ENCODE measurements at places on chromosomes 7 and 10. TPM values are rescaled to one million over a fixed set of nuclear protein-coding genes. Genes with fewer than 3 reads are reported as not detected.

DNA sequence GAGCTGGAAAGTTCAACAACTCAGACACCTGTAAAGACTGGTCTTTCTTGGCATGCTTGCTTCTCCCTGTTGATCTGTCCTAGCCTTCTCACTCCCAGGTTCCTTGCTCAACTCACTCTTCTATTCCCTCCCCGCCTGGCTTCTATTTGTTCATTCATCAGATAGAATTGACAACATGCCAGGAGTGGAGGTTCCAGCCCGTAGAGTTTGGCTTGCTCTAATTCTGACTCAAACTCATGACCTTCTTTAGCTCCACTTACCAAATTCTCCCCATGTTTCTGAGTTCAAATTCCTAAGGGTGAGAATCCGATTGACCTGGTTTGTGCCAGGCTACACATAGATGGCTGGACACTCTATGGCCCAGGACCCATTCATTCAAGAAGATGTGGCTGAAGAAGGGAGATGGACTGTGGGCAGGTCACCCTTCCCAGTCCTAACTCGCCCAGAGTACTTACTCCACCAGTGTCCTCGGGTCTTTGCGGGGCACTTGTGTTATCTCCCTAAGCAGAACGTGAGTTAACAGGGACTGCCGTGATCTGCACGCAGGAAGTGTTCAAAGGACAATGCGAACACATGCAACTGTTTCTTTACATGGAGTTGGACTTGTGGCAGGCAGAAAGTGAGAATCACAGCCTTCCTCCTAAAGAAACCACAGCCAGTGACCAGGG, 4.0 kb upstream of the TMEM236 start:
- DNase-seq: no peak

DNA sequence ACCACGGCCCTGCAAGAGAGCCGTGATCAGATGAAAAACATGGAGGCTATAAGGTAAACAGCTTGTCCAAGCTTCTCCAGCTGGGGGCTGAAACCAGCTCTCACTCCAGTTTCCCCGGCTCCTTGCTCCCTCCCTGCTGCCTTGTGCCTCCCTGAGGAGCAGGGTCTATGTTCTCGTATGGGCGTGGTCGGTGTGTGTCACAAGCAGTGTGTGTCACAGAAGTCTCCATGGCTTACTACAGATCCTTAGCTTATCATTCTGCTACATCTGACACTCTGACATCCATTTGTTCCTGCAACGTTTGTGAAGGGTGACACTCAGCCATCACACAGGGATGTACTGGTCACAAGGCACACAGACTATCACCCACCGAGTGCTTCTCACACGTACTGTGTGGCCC, 54.6 kb downstream of the CSGALNACT2 start:
- DNase-seq: no peak

GRCh38 chr10:76185471-76186301, 754.3 kb downstream of the LRMDA start:
- no peak for DNase-seq

DNA sequence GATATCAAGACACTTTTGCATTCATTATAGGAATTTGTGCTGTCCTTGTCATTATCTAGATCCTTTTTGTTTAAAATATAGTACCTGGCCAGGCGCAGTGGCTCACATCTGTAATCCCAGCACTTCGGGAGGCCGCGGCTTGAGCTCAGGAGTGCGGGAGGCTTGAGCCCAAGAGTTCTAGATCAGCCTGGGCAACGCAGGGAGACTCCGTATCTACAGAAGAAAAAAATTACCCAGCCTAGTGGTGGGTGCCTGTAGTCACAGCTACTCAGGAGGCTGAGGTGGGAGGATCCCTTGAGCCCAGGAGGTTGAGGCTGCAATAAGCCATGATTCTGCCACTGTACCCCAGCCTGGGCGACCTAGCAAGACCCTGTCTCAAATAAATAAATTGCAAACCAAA, 621 bp upstream of the MORN4 start:
- DNase-seq: no peak

DNA sequence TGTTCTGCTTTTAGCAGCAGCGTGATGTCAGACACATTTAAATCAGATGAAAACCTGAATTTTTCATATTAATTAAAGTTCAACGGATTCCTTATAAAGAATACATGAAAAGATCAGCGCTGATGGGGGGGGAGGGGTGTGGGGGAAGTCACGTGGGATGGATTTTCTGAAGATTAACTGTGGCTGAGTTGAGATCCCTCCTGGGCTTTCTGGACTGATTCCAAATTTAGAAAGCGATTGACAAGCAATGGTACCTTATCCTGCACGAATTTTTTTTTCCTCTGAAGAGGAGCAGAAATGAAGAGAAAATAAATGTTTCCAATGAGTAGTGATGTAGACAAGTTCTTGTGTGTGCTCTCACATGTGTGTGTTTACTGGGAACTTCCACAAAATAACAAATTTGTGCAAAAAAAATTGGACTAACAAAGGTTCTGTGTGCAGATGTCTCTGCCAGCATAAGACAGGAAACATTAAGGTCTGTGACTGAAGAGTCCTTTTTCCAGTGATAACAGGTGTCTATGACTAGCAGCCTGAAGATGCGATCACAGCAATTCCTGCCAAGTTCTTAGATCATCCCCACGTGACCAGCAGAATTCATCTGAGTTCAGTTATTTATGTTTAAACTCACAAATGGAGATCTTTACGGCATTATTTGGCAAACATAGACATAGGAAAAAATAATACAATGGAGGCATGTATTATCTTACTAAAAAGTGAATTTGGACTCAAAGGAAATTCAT, 585.2 kb upstream of the CELF2 start:
- peak; percentile 34 for DNase-seq

DNA sequence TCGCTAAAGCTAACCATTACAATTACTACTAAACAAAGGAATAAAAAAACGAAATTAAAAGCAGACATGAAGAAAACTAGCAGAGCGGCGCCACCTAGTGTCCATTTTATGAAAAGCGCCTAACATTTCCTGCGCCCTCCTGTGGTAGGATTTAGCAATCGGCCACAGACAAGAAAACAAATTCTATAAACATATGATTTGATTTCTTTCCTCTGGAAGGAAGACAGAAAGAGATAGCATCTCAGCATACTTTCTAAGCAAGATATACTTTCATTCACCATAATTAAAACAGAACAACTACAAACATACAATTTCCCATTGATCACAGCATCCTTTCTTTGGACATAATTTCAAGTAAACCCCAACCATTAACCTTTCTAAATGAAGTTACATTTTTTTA, 337.7 kb upstream of the NPVF start:
- DNase-seq: peak; percentile 83

- DNase-seq: no peak
Measured at GRCh38 chr7:47389923-47390630, 191.8 kb downstream of the TNS3 start.

DNA sequence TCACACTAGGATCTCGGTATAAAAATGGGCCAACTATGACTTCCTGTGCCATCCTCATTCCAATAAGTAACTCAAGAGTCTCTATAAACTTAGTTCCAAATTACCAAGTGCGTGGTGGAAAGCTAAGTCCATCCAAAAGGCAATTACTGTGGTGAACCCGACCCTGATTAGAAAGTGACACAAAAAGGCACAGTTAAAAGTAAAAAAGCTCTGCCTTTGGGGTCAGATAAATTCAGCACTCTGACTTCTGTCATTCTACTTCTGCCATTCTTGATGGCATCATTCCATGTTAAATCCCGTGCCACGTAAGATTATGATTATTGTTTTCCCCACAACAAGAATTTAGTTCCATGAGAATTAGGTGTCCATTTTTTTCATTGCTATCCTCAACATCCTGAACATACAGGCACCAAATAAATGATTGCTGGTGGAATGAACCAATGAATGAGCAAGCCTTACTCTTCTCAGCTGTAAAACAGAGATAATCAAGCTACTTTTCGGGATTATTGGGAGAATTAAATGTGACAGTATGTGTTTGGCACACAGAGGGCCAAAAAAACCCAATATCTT, 877 bp downstream of the NCOA4 start:
- no peak for DNase-seq

DNA sequence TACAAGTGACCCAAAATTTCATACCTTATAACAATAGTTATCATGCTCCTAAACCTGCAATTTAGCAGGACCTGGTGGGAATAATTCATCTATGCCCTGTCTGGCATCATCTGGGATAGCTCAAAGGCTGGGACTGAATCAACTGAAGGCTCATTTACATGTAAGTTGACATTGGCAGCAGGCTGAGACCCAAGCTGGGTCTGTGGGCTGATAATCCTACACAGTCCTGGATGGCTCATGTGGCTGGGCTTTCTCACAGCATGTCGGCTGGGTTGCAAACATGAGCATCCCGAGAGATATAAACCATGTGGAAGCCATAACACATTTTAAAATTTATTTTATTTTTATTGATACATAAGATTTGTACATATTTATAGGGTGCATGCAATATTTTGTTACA, 19.5 kb upstream of the ABCB5 start:
- no peak for DNase-seq

GRCh38 chr7:130020434-130020833, 30.7 kb downstream of the ZC3HC1 start:
- no peak for DNase-seq

DNA sequence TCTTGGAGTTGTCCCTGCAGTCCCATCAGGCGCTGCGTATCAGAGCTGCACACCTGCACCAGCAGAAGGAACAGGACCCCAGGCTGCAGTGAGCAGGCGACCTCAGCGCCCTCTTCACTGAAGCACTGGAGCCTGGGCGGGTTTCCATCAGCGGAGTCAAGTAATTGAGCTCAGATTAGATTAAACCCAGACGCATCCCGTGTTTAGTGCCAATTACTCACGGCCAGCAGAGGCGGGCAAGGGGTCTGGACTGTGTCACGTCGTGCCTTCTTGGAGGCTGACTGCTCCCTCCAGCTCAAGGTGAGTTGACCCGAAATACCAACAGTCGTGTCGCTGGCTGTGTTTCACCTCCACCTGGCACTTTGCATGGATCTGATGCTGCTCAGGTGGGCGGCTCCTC, 123.6 kb downstream of the CXCL12 start:
- no peak for DNase-seq

DNA sequence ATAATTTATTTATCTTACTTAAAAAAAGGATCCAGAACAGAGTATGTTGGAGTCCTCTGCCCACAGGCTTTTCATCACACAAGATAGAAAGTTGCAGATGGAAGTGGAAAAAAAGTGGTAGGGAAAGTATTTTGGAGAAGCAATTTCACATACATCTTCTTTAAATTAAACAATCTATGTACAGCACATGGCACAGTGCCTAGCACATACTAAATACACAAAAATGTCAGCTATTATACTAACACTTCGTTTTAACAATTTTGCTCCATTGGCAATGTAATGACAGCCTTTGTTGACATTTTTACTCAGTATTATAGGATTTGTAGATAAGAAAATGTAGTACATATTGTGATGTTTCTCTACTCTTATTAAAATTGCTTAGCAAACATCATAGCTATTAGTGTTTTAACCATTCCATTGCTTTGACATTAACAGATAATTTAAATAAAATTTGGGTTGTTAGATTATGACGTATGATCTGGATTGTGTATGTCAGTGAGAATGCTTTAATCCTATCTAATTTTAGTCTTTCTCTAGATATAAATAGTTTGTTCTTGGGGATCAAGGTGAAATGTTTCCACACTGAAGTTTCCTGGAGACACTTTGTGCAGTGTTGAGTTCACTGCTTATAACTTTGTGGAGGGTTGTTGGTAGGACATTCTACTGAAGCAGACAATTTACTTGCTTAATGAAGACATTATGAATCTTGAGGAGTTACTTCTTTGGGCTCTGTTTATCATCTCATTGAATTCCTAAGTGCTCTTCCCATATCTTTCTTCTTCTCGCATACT, 202.8 kb upstream of the DKK1 start:
- DNase-seq: no peak

DNA sequence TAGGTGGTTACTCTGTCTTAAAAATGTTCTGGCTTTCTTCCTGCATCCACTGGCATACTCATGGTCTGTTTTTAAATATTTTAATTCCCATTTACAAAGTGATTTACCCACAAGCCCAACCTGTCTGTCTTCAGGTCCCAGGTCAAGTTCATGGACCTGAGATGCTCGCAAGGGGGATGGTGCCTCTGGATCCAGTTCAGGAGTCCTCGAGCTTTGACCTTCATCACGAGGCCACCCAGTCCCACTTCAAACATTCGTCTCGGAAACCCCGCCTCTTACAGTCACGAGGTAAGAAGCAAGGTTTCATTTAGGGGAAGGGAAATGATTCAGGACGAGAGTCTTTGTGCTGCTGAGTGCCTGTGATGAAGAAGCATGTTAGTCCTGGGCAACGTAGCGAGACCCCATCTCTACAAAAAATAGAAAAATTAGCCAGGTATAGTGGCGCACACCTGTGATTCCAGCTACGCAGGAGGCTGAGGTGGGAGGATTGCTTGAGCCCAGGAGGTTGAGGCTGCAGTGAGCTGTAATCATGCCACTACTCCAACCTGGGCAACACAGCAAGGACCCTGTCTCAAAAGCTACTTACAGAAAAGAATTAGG, 8.7 kb downstream of the ZKSCAN1 start:
- no peak for DNase-seq

- DNase-seq: no peak
Measured at GRCh38 chr7:102873470-102874165, 39.2 kb upstream of the LRRC17 start.

DNA sequence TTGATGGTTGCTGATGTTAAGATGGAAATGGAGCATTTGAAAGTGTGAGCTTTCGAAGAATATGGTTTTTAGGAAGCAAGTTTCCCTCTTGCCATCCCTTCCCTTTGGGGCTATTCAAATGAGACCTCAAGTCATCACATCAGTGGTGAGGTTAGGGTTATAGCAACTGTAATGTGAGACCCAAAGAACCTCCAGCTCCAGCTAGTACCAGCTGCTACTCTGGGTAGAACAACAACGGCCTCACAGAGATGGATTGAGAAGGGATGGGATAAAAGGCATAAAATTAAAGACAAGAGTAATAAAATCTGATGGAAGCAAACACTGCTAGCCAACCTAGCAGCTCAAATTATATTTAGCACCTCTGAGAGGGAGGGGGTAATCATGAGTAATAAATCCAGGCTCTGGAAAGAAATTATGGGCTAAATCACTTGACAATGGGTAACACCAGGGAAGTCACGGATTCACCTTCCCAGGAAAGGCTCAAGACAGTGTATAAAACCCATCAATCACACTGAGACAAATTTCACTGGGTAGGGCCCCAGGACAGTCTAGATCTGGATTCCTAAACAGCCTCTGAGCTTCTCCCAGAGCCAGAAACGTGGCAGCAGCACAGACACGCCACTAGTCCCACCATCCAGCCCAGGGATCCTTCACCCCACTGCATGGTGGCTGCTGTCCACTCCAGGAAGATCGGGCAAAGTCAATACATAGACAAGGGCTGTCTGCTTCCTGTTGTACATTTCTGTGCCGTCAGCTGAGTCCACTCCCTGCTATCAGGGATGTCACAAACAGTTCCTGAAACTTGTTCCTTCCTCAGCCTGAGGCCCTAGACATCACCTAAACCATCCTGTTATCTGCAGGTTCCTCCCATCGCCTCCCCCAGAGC, 151.1 kb downstream of the GFRA1 start:
- DNase-seq: no peak

GRCh38 chr7:70744492-70744891, 387.5 kb upstream of the GALNT17 start:
- DNase-seq: no peak

- DNase-seq: no peak
Measured at GRCh38 chr7:88377434-88377833, 70.7 kb upstream of the STEAP4 start.

Gene BHLHA15
- 0.37 TPM for polyA plus RNA-seq

Gene CD36
- 396 TPM for polyA plus RNA-seq

Gene NUPR2
- not detected for polyA plus RNA-seq

Gene THSD7A
- 3.8 TPM for polyA plus RNA-seq
